ENCODE measurements at places on chromosomes 11 and 22.
A peak's percentile ranks its signal among the peaks of the same experiment; 100 is the strongest.

DNA sequence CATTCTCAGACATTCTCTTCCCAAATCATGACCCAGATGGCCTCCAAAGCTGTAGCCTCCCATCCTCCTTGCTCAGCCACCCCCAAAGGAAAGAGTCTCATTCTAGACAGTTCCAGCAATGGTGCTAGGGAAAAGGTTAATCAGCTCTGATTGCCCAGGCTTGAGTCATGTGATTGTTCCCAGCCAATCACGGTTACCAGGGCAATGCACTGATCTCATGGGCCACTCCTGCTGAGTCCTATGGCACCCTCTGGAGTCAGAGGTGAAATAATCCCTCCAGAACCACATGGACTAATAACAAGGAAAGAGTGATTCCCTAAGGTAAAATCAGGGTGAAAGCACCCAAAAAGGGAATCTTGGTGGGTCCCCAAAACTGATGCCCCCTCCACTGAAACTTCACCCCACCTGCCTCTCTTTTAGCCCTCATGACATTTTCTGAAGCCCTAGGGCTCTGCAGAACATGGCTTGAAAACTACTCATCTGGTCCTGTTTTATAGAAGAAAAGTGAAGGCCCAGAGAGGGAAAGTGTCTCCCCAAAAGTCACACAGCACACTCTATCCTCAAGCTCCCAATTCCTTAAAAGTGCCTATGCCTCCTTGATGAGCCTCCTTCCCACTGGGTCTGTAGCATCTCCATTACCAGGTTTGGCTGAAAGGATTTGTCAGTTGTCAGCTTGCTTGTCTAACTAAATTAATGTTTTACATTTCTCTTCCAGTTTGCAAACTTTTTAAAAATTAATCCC is 203.7 kb downstream of the MN1 start:
- no peak for DNase-seq

DNA sequence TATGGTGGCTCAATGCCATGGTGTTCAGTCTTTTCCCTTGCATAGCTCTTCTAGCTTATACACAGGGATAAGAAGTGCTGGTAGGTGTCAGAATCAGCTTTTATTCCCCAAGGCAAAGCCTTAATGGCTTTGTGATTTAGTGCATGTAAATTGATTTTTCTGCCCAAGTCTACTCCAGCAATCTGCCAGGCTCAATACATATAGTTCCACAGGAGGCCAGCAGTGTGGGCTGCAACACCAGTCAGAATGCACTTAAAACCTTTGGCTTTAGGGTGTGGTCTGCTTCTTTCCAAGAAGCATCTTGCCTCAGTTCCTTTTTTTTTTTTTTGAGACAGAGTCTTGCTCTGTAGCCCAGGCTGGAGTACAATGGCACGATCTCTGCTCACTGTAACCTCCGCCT is 14.5 kb upstream of the CAPRIN1 start:
- no peak for DNase-seq

GRCh38 chr22:38867124-38867455 is 4.9 kb downstream of the CBX6 start:
- no peak for DNase-seq

DNA sequence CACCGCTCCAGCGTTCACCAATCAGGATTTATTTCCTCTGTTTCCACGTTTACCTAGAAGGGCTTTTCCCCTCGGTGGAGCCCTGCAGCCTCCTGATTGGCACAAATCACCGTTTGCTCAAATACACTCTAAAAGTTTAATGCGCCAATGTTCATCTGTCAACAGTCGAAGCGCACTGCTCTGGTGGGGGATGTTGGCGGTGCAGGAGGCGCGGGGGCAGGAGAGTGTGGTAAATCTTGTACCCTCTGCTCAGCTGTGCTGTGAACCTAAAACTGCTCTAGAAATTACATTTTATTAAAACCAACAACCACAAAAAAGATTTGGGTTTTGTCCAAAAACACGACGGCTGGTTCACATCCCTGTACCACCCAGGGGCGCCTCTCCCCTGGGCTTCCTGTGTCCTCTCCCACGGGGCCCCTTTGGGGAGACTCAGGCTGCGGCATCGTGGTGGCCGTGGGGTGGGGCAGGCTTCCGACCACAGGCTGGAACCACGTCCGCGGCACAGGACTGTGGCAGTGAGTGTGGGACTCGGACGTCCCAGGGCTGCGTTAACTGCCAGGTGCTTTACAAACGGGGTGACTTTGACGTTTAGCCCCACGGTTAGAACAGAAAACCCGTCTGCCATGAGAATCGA is 13.5 kb downstream of the TTLL8 start:
- DNase-seq, result no peak

DNA sequence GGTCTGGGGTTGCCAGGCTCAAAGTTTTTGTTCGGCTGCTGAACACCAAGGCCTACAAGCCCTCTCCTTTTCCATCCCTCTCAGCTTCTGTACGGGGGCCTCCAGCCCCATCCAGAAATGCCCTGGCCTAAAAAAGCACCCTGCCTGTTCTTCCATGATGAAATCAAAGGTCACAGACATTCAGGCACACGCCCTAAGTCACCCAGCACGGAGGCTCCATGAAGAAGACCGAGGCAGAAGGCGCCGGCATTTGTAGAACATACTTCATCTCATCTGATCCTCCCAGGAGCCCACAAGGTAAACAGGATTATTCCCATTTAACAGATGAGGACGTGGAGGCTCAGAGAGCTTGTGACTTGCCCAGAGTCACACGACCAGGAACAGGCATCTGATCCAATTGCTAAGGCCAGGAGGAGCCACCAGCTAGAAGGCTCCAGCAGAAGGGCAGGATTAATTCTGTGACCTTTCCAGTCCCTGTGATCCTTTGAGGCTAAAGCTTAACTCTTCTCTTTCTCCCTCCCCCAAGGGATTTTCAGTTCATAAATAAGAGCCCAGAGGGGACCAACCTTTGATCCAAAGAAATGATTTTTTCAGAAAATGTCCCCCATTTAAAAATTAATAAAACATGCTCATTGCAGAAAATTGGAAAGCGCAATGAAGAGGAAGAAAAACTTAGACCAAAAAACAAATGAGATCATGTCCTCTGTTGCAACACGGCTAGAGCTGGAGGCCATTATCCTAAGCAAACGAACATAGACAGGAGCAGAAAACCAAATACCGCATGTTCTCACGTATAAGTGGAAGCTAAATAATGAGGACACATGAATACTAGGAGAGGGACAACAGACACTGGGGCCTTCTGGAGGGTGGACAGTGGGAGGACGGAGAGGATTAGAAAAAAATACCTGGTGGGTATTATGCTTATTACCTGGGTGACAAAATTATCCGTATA is 38.7 kb downstream of the CYTH4 start:
- no peak for DNase-seq

- peak; percentile 16 for DNase-seq
Observed at GRCh38 chr22:47213571-47214230, 451.3 kb downstream of the TBC1D22A start.

- DNase-seq, result no peak
Observed at GRCh38 chr11:84681456-84681855, 945.7 kb downstream of the DLG2 start.

GRCh38 chr11:95571718-95572260 is 217.8 kb downstream of the FAM76B start:
- DNase-seq, result no peak

- no peak for DNase-seq
Observed at GRCh38 chr11:73652046-73652730, 5.8 kb downstream of the PLEKHB1 start.

DNA sequence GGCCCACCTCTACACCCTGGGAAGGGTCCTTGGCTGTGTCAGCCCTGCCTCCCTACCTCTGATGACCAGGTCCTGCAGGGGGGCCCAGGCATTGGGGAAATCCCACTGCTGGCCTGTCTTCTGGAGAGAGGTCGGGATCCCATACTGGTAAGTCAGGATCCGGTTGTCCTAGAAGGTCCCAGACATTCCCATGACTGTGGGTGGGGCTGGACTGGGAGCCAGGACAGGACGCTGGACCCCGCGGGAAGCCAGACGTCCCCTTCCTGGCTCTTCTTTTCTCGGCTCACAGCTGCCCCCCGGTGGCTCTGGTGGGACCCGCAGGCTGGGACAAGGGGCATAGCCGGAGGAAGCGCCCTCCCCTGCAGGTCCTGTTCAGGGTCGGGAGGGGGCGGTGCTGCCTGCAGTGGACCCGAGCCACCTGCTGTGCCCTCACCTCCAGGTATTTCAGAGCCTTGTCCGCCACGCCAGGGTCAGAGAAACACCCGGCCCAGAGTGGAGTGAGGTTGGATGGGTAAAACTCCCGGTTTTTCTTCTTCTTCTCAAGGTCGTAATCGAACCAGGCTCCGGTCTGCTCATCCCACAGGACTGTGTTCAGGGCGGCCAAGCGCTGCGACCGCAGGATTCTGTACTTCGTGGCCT is 20.0 kb downstream of the TREH start:
- peak; percentile 78 for DNase-seq

GRCh38 chr11:2855162-2855561 is 30.4 kb downstream of the CDKN1C start:
- DNase-seq, result no peak

GRCh38 chr11:131278472-131278871 is 91.9 kb upstream of the NTM start:
- DNase-seq, result no peak

- no peak for DNase-seq
Observed at GRCh38 chr11:105206633-105207032, 67.1 kb upstream of the CARD18 start.

GRCh38 chr11:71305451-71306125 is 53.2 kb upstream of the SHANK2 start:
- no peak for DNase-seq

- no peak for DNase-seq
Observed at GRCh38 chr11:68031144-68031464, 623 bp downstream of the NDUFS8 start.

DNA sequence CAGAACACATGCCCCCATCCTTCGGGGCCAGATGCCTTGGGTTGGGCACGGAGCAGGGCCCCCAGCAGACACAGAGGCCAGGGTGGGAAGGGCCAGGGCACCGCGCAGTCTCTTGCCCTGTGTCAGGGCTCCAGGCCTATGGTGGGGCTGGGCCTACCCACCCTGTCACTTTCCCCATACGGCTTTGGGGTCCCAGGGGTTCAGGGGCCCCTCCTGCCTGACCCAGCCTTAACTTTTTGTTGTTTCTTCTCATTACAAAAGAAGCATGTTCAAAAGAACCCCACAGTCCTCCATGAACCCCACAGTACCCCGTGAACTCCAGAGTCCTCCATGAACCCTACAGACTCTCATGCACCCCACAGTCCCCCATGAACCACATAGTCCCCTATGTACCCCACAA is 33.0 kb upstream of the CCDC188 start:
- DNase-seq, result no peak

GRCh38 chr11:61046833-61047232 is 55.5 kb upstream of the CD5 start:
- no peak for DNase-seq

DNA sequence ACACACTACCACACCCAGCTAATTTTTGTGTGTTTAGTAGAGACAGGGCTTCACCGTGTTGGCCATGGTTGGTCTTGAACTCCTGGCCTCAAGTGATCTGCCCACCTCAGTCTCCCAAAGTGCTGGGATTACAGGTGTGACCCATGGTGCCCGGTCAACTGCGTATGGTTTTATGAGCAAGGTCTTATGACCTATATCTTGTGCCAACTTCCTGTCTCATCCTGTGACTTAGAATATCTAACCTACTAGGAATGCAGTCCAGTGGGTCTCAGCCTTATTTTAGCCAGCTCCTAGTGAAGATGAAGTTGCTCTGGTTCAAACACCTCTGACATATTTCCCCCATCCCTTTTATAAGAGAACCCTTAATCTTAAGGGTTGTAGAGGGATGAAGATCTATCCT is 66.1 kb upstream of the OR5AN1 start:
- DNase-seq, result no peak

- no peak for DNase-seq
Observed at GRCh38 chr11:58887452-58887851, 42.9 kb upstream of the GLYATL2 start.

- DNase-seq, result no peak
Observed at GRCh38 chr11:128422576-128423370, 164.6 kb downstream of the ETS1 start.

- DNase-seq, result no peak
Observed at GRCh38 chr11:115626414-115626813, 122.2 kb upstream of the CADM1 start.

GRCh38 chr11:130771708-130772107 is 144.6 kb downstream of the SNX19 start:
- DNase-seq, result peak; percentile 59

DNA sequence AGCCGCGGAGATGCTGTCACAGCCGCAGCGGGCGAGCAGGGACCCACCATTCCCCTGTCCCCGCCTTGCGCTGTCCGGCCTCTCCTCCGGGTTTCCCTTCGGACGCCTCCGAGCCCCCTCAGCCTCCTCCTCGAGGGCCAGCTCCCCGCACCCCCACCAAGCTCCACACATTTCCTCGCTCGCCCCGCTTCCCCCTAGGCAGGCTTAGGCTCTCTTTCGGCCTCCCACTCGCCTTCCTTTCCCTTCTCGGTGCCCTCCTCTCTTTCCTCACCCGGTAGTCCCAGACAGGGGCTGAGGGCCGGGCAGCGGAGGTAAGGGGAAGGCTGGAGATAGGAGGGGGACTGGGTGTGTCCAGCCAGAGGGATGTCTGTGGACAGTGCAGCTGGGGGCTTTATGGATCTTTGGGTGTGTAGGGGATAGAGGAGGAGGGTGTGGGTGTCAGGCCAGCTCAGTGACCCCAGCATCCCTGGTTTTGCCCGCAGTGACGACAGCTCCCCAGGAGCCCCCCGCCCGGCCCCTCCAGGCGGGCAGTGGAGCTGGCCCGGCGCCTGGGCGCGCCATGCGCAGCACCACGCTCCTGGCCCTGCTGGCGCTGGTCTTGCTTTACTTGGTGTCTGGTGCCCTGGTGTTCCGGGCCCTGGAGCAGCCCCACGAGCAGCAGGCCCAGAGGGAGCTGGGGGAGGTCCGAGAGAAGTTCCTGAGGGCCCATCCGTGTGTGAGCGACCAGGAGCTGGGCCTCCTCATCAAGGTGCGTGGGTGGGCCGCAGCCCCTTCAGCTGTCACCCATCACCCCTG is 1.6 kb downstream of the KCNK4 start:
- DNase-seq, result no peak

- DNase-seq, result peak; percentile 95
Observed at GRCh38 chr11:131889146-131889577, 518.7 kb downstream of the NTM start.

DNA sequence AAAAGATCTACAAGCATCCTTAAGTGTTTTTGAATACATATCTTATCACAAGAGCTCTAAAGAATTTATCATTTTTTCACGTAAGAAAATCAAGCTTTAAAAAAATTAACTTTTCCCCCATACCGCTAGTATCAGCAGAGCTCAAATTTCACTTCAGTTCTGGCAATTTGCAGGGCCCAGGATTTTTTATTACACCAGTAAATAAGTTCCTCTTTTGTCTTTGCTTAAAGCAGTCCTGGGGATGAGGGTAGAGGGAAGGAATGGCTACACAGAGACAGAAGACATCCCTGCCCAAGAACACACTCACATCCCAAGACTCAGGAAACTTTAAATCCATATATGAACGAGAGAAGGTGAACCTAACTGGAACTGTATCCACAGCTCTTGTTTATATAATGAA is 22.6 kb upstream of the SORL1 start:
- DNase-seq, result no peak

- DNase-seq, result no peak
Observed at GRCh38 chr11:47453365-47453764, 4.4 kb upstream of the RAPSN start.
